ENCODE measurements at places on chromosomes 4 and X.
A peak's percentile ranks its signal among the peaks of the same experiment; 100 is the strongest.

DNA sequence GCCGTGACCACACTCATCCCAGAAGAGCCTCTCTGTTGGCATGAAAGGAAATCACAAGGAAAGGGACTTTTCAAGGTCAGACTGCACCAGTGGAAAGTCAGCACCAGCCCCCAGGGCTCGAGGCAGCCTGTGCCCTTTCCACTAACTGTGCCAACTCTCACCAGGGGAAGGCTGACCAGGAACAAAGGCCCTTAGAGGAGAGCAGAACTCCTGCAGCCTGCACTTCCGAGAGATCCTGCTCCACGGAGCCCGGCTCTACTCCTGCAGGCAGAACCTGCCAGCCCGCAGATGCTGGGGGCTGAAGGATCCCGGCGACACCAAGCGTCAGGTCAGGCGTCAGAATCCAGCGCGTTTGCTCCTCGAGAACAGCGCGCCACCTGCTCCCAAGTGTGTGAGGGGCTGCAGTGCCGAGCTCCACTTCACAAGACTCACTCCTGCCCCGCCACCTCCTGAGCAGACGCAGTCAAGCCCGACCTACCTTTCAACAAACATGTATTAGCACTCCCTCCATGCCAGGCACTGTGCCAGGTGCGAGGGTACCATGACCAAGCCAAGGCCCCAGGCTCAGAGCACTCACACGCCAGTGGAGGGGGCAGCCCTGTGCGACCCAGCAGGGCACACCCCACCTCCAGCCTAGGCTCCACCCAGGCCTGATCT is 13.6 kb upstream of the HELT start:
- no peak for DNase-seq

- no peak for DNase-seq
Observed at GRCh38 chr4:18127030-18127429, 105.5 kb upstream of the LCORL start.

- DNase-seq = peak; percentile 34
Observed at GRCh38 chrX:101485212-101485949, at the start of gene ARMCX4. TSS of gene ARMCX4 (plus strand) at chrX:101485456. CDS start at chrX:101488590, 3,134 bp downstream.

- no peak for DNase-seq
Observed at GRCh38 chrX:11376163-11376562, 83.0 kb downstream of the AMELX start.

GRCh38 chr4:53905276-53905940 is 159.0 kb downstream of the CHIC2 start:
- peak; percentile 66 for DNase-seq

DNA sequence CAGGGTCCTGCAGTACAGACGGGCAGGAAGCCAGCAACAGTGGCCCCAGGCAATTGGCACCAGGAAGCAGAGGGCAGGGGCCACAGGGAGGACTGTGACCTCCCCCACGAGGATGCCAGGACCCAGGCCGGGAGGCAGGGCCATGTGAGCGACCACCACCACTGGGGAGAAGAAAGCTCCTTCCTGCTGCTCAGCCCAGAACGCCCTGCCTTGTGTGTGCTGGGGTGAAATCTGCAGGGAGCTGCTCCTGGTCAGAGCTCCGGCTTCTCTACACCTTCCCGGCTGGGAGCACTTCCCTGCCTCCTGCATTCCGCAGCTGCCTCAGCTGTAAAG is 100.4 kb downstream of the HMX1 start:
- no peak for DNase-seq

- no peak for DNase-seq
Observed at GRCh38 chr4:22416403-22416802, 99.5 kb downstream of the ADGRA3 start.

Data from amniotic epithelial cell (primary cell).